ENCODE measurements at places on chromosomes 16 and 17.

DNA sequence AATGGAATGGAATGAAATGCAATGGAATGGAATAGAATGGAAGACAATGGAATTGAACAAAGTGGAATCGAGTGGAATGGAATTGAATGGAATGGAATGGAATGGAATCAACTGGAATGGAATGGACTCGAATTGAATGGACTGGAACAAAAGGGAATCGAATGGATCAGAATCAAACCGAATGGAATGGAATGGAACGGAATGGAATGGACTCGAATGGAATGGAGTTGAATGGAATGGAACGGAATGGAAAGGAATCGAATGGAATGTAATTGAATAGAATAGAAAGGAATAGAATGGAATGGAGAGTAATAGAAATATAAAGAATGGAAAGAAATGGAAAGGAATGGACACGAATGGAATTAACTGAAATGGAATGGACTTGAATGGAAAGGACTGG lies 475.2 kb upstream of the WSB1 start:
- DNase-seq: no peak

- DNase-seq: no peak
These were observed 84.5 kb downstream of the SEC14L1 start for GRCh38 chr17:77225265-77225664.

DNA sequence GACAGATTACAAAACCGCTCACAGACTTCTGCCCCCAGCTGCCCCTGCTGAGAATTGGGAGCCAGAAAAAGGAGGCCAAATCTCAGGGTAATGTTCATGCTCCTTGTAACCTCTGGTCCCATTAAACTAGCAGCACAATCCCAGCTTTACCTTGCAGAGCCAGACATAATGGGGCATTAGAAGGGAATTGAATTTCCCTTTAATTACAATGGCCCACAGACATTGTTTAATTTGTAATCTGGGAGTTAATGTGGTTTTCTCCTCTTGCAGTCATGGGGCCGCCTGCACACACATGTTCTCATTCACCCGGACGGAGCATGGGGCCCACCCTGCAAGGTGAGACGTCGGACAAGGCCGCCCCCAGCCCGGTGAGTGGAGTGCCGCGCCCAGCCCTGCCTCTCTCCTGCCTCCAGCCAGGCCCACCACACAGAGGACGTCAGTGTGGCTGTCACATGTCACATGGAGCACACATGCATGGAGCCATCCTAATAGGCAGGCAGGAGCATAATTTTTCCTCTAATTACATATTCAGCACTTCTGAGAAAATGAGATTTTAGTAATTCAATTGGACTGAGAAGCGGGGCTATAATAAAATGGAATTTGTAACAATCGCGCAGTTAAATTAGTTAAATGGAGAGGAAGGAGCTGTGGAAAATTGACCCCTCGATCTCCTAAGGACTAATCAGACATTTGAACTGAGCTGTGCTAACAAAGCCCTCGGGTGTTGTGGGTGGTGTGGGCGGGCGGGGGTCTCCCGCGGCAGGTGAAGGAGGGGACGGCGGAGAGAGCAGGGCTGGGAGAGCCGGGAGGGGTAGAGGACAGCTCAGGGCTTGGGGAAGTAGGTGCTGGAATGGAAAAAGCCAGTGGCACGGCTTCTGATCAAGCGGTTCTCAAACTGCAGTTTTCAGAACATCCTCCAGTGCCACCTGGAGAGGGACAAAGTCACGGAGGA lies 87.7 kb downstream of the ENGASE start:
- DNase-seq: no peak

DNA sequence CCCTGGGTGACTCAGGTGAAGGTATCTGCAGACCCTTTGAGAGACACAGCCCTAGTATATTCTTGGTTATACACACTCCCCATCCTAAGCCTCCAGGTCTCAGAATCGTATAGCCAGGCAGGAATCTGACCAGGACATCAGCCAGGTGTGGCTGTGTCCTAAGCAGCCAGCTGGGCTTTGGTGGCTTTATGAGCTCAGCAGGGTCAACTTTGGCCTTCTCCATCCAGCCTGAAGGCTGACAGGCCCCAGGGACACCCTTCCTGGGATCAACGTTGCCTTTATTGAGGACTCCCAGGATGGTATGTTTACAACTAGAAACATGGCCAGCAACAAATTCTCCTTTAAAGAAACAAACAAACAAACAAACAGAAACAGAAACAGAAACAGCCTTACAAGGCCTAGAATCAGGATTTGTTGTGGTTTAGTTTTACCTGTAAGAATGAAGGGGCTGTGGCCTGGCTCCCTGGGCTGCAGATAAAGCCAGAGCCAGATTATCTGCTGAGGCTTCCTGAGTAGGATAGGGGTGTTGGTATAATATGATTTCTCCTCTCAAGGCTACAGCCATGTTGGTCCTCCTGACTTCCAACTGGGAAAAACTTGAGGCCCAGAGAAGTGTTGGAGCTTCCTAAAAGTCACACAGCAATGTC lies 8.5 kb downstream of the KIF19 start:
- no peak for DNase-seq

Data from non-pigmented ciliary epithelial cell (primary cell).